ENCODE measurements at places on chromosomes 6 and 20.

DNA sequence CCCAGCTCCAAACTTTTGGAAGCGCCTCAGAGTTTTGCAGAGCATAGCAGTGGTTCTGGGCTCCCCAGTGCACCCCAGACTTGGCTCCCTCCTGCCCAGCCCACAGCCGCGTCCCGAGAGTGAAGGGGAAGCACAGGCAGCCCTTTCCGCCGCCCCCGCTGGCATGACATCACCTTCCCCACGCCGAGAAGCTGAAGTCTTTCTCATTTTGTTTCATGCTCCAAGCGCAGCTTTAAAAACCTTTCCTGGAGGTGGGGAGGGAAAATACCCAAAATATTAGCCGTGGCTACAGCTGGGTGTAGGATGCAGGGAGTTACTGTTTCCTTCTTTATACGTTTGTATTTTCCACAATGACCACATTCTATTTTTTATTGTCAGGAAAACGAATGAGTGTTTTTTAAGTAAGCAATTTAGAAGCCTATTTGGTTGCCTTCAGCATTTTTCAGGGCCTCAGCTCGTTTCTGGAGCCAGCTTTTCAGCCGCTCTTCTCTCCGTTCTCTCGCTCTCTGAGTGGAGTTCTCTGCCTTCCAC is 72.9 kb downstream of the SNX5 start:
- DNase-seq, result no peak

DNA sequence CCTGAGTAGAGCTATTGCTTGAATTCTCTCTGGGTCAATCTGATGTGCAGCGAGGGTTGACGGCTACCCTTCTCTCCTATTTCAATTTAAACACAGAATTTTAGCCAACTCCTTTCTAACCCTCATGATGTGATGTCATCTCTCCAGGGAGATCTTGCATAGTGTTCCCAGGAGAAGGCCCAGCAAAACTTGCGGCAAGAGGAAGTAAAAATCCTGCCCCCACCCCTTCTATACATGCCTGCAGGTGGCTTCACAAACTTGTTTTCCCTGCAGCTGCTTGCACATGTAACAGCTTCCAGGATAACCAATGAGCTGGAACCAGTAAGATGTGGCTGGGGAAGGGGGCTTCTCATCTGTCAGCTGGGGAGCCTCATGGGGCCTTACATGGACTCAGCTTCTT is 169.3 kb upstream of the CDH4 start:
- DNase-seq, result no peak

GRCh38 chr6:117404548-117404947 is 21.2 kb downstream of the ROS1 start:
- no peak for DNase-seq

DNA sequence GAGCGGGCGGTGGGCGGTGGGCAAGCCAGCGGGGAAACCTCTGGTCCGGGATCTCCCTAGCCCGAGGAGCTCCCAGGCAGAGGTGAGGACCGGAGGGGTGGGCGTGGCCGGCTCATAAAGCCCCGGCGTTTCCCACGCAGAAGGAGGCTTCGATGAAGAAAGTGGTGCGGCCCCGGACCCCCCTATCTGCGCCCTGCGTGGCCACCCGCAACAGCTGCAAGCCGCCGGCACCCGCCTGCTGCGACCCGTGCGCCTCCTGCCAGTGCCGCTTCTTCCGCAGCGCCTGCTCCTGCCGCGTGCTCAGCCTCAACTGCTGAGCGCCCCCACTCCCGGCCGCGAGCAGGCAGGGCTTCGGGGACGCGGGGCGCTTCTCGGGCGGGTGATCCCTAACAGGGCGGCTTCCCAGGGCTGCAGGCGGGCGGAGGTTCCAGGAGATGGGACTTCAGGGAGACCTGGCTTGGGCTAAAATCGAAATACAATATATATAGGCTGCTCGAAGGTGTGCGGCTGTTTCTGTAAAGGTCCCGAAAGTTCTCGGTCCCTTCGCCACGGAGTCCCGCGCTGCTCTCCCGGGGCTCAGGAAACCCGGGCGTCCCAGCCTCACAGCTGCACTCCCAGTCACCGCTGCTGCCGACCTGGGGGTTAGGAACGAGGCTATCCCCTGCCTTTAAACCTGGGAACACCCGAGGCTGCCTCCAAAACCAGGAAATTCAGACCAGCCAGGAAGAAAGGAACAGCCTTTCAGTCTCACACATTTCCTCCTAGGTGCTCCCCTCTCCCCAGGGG is 27.8 kb downstream of the ASIP start:
- DNase-seq, result no peak
